ENCODE measurements at places on chromosomes 6 and 20. TPM values are rescaled to one million over a fixed set of nuclear protein-coding genes. Genes with fewer than 3 reads are reported as not detected.

GRCh38 chr6:139337830-139338229, 36.6 kb downstream of the CITED2 start:
- DNase-seq: no peak

The KIF6 gene
- 0.83 TPM for total RNA-seq

The WFDC2 gene
- not detected for total RNA-seq

GRCh38 chr20:56624786-56625681, 4.1 kb upstream of the TFAP2C start:
- no peak for DNase-seq

The GRM1 gene
- total RNA-seq: 0.17 TPM

DNA sequence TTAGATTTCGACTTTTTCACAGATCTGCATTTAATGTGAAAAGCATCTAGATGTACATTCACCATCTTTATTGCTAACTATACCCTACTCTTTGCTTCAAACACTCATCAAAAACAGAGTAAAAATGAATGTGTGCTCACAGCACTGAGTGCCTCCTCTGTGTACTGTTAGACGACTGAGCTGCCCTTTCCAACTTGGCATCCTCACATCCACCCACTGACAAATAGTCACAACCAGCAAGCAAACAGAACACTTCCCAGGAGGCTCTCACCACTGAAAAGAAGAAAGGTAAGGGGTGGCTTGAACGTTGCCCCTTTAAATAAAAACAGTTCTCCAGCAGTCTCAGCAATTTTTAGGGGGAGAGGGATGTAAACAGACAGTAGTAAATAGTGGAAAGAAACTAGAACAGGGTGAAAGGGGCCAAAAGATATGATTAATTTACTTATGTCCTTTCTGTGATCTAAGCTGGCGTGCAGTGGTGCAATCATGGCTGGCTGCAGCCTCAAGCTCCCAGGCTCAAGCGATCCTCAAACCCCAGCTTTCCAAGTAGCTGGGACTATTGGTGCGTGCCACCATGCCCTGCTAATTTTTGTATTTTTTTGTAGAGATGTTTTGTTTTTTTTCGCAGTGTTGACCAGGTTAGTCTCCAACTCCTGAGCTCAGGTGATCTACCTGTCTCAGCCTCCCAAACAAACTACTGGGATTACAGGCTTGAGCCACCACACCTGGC, 48.7 kb downstream of the IPCEF1 start:
- DNase-seq: no peak

The GDAP1L1 gene
- not detected for total RNA-seq

DNA sequence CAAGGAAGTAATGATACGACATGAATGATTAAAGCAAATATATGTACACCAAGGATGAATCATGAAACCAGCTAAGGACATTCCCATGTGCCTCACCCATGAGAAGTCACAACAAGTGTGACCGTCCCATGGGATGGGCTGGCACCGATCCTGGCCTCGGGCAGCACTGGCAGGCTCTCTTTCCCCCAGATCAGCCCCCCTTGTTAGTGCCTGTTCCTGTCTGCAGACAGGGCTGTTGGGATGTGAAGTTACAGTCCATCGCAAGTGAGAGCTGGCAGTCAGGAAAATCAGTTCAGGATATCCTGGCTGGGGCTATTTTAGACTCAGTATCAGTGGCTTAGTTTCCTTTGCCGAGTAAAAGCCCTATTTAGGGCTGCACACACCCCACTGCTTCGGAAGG, 129.2 kb upstream of the SNX9 start:
- no peak for DNase-seq

- DNase-seq: no peak
These were observed 64.2 kb downstream of the MYLK4 start for GRCh38 chr6:2686515-2686914.

GRCh38 chr20:34014878-34015277, 21.2 kb downstream of the RALY start:
- DNase-seq: no peak

GRCh38 chr20:889106-889505, 27.0 kb downstream of the ANGPT4 start:
- no peak for DNase-seq

The TUBB2A gene
- 54.3 TPM for total RNA-seq
